ENCODE measurements at places on chromosomes 11 and 22.
A peak's percentile ranks its signal among the peaks of the same experiment; 100 is the strongest.

- no peak for DNase-seq
These were observed 312.6 kb downstream of the C11orf87 start for GRCh38 chr11:109734566-109734965.

- no peak for DNase-seq
These were observed 333.2 kb downstream of the CASP12 start for GRCh38 chr11:104564921-104565582.

GRCh38 chr22:17753401-17753989 is 20.8 kb downstream of the BID start:
- no peak for DNase-seq

GRCh38 chr22:28813772-28814518 is 13.6 kb upstream of the XBP1 start:
- no peak for DNase-seq

- DNase-seq: no peak
These were observed 8.7 kb downstream of the CD3E start for GRCh38 chr11:118313242-118313641.

DNA sequence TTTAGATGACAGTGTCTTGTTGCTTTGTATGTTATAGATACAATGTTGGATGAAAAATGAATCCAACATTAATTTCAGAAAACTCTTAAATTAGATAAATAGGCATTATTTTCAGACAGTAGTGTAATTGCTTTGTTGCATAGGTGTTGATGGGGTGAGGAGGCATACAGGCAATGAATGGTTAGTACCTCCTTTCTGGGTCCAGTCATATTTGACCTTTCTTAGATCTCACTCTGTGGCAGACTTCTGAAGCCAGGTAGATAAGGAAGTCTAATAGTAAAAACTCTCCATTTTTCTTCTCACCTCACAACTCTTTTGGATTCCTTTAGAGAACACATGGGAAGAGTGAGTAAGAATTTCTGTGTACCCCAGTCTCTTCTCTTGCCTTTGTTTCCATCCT is 31.8 kb downstream of the BIRC2 start:
- DNase-seq: no peak

DNA sequence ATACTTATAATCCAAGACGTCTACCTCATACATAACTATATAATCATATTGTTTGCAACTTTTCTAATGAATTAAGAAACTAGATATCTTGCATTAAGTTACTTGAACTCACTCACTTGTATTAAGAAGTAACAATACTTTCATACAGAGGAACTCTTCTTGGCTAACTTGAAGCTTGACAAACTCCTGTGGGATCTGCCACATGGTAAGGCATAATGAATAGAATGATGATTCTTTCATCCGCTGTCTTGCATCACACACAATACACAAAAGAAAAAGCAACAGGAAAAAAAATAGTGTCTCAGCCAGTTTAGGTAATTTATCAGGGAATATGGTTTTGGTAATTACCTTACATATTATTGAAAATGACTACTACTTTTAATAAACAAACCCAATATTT is 79.8 kb downstream of the PGR start:
- no peak for DNase-seq

DNA sequence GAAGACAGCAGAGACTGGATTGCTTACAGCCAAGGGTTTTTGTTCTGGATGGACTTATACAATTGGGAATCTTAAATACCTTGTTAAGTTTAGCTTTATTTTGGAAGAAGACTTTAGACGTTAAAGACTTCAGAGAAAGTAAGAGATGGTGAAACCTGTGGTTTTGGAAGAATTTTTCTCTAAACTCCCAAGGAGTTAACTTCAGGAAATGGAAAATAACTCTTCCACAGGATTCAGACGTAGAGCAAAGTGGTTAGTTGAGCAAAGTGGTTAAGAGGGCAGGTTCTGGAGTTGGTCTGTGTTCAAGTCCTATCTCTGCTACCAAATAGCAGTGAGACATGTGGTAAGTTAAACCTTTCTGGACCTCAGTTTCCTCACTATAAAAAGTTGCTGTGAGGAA is 12.8 kb downstream of the PITPNB start:
- DNase-seq: no peak

DNA sequence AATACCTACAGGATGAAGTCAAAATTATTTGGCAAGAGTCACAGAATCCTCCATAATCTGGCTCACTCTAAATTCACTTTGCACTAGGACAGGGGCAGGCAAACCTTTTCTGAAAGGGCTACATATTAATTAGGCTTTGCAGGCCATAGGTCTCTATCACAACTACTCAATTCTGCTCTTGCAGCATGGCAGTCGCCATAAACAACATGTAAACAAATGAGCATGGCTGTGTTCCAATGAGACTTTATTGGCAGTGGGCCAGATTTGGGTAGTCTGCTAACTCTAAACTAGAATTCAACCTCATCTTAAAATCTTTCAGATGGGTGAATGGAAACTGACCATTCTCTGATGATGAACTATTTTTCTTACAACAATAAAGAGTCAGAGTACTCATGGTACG is 5.8 kb downstream of the THRSP start:
- DNase-seq: no peak

- no peak for DNase-seq
These were observed 615 bp downstream of the STT3A start for GRCh38 chr11:125593114-125593820.

GRCh38 chr11:10746871-10747270 is 4.2 kb upstream of the CTR9 start:
- no peak for DNase-seq

GRCh38 chr11:68889948-68890446 is 13.6 kb downstream of the MRPL21 start:
- DNase-seq: no peak

- DNase-seq: peak; percentile 75
These were observed at the start of gene AP5B1 for GRCh38 chr11:65780770-65781151. Gene AP5B1 (minus strand): TSS chr11:65780976. CDS start chr11:65780591, 385 bp downstream.

- no peak for DNase-seq
These were observed 38.6 kb upstream of the NOX4 start for GRCh38 chr11:89529626-89530380.

DNA sequence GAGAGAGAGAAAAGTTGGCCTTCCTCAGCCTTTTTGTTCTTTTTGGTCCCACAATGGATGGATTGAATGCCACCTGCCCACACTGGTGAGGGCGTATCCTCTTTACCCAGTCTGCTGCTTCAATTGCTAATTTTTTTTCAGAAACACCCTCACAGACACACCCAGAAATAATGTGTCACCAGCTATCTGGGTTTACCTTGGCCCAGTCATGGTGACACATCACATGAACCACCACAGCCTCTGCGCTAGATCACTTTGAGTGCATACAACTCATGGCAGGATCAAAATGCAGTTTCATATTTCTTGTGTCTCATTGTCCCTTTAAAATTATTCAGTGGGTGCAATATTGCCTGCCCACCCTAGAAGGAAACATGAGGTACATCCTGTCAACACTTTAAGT is 63.3 kb downstream of the ADAMTS15 start:
- DNase-seq: no peak

- no peak for DNase-seq
These were observed 24.8 kb downstream of the ADAMTS15 start for GRCh38 chr11:130473056-130473794.

GRCh38 chr22:36767035-36767775 is 8.7 kb downstream of the IFT27 start:
- DNase-seq: no peak

- DNase-seq: no peak
These were observed 193.5 kb downstream of the NAV2 start for GRCh38 chr11:19906126-19906525.

DNA sequence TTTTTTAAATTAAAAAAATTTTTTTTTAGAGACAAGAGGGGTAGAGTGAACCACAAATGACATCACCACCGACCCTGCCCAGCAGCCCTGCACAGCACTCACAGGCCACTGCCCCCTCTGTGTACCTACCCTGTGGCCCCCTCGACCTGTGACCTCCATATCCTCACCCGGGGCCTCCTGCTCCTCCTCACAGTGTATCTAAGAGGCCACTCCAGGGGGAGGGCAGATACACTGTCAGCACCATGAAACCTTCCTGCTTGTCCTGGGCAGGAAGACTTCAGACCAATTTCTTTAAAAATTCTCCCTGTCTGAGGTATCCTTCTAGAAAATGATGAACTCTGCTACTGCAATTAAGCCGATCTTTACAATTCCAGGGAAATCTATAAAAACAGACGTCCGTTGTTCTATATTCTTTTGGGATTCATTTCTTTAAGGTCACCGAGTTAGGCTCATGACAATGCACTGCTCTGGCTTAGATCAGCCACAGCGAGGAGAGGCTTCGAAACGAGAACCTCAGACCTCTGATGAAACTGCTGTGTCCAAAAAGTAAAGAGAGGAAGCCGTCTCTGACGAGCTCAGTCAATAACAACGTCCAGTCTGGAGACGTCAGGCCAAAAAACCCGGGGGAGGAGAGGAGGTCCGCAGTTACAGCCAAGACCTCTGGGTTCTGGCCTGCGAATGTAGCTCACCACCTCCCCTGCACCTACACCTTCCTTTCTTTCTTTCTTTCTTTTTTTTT is 17.5 kb downstream of the NFAM1 start:
- DNase-seq: no peak

DNA sequence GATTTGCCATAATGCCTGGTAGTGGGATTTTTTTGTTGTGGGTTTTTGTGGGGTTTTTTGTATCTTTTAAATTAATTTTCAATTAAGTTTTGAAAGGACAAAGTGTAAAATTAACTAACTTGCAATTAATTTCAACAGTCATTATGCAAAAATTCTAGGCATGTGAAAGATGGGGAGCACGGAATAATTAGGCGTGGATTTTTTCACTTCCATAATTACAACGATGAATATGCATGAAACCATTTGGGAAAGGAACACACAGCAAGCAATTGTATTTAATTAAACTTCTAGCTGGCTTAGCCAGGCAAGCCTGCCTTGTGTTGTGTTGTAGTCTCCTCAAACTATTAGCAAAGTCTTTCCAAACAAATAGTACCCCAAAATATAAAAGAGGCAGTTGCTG is 87.8 kb downstream of the COMMD9 start:
- DNase-seq: no peak
